ENCODE measurements at places on chromosomes 2 and 18.

- DNase-seq, result no peak
Measured at GRCh38 chr2:69021727-69022126, 8.7 kb downstream of the ANTXR1 start.

DNA sequence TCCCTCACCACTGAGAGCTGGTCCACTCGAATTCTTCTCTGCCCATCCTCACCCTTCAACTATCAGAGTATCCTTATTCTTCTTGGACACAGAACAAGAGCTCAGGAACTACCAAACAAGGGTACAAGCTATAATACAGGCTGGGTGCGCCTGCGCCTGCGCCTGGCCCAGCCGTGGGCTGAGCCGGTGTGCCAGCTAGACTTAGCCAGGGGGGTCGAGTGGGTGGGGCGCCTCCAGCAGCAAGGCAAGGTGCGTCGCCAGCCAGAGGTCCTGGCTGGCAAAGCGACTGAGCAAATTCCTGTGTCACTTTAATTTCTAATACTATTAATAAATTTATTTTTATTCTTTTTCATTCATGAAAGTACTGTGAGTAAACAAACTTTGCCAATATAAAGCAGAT, 1072.6 kb upstream of the PIK3C3 start:
- no peak for DNase-seq

- DNase-seq, result no peak
Measured at GRCh38 chr2:239277401-239278085, 123.3 kb downstream of the HDAC4 start.

- no peak for DNase-seq
Measured at GRCh38 chr18:79790996-79791972, 6.5 kb upstream of the KCNG2 start.

GRCh38 chr18:76349067-76349715, 145.9 kb downstream of the ZNF516 start:
- peak; percentile 35 for DNase-seq

- DNase-seq, result no peak
Measured at GRCh38 chr2:241031436-241032165, 33.2 kb downstream of the SNED1 start.

GRCh38 chr2:25445464-25445863, 103.7 kb upstream of the DNMT3A start:
- no peak for DNase-seq

- DNase-seq, result no peak
Measured at GRCh38 chr2:208872591-208872990, 466.0 kb downstream of the PTH2R start.

DNA sequence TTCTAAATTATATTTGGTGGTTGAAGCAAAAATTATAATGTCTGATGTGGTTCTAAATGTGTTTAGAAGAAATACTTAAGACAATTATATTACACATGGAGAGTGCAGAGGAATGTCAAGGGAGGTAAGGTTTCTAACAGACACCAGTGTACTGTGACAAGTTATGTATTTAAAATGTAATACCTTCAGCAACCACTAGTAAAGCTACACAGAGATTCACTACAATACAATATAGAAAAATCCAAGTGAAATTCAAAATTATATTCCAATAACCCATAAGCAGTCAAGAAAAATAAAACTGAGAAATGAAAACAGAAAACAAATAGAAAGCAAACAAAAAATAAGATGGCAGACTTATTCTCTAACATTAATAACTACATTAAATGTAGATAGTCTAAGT, 249.5 kb upstream of the KLHL14 start:
- DNase-seq, result no peak

- DNase-seq, result no peak
Measured at GRCh38 chr2:62201307-62201706, 5.4 kb downstream of the B3GNT2 start.

DNA sequence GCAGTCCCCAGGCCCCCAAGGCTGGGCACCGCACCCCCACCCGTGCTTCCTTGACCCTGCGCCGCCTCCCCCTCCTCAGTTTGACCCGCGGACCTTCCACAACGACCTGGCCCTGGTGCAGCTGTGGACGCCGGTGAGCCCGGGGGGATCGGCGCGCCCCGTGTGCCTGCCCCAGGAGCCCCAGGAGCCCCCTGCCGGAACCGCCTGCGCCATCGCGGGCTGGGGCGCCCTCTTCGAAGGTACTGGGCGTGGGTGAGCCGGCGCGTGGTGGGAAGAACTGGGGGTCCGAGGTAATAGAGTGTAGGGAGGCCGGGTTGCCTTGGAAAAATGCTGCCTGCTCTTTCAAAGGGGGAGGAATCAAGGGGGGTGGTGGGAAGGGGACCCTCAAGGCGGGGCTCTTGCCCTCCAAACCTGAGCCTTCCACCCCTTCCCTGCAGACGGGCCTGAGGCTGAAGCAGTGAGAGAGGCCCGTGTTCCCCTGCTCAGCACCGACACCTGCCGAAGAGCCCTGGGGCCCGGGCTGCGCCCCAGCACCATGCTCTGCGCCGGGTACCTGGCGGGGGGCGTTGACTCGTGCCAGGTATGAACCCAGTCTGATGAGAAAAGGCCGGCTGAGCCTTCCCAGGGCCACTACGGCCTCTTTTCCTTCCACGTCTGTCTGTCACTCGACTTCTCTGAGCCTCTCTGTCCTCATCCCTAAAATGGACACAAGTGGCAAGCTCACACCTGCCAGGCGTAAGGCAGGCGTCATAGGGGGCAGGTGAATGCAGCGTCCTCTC, 2.6 kb downstream of the PRSS56 start:
- no peak for DNase-seq

GRCh38 chr2:71477231-71477691, 23.9 kb downstream of the DYSF start:
- no peak for DNase-seq

GRCh38 chr2:213723707-213724106, 439.4 kb downstream of the SPAG16 start:
- no peak for DNase-seq

GRCh38 chr18:9790261-9790660, 82.2 kb downstream of the RAB31 start:
- DNase-seq, result no peak

DNA sequence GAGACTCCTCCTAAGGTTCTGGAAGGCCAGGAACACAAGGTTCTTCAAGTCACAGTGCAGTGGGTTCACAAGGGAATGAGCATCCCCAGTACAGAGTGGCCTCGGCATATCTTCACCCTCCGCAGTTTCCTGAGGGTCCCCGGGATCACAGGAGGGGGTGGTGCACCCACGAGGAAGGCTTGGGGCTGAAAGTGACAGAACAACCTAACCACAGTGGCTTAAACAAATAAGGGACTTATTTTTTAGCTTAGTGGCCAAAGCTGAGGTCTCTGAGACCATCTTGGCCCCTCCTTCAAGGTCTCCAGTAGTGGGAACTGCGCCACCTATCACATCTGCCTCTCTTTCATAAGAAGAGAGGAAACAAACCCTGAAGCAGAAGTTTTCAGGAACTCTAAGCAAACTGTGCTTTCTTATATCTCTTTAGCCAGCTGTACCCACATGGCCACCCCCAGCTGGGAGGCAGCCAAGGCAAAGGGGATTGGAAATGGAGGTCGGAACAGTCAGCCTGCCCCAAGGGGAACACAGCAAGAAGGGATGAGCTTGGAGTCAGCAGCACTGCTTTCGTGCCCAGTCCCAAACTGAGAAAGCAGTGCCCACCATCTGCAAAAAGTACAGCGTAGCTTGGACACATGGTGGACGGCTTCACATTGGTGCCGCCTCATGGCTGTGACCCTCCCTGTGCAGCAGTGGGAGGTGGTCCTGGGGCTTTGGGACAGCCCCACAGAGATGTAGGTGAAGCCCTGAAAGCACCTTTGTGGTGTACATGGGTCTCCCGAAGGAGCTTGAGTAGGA, 260.0 kb upstream of the ID2 start:
- no peak for DNase-seq

GRCh38 chr2:212520340-212520739, 18.3 kb downstream of the ERBB4 start:
- DNase-seq, result no peak

- no peak for DNase-seq
Measured at GRCh38 chr18:1846640-1847039, 724.7 kb downstream of the METTL4 start.

- DNase-seq, result no peak
Measured at GRCh38 chr2:241391892-241392665, 36.0 kb downstream of the FARP2 start.

- DNase-seq, result no peak
Measured at GRCh38 chr2:164836907-164837306, 4.7 kb downstream of the COBLL1 start.

DNA sequence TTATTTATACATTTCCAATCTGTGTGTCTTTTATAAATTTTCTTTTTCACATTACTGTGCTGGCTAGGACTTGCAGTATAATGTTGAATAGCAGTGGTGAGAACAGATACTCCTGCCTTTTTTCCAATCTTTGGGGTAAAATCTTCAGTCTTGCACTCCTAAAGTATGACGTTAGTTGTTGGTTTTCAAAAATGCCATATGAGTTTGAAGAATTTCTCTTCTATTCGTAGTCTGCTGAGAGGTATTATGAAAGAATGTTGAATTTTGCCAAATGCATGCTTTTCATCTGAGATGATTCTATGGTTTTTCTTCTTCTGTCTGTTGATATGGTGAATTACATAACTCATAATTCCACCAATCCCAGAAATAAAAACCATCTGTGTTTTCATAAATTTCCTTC, 335.3 kb upstream of the CHST9 start:
- no peak for DNase-seq

DNA sequence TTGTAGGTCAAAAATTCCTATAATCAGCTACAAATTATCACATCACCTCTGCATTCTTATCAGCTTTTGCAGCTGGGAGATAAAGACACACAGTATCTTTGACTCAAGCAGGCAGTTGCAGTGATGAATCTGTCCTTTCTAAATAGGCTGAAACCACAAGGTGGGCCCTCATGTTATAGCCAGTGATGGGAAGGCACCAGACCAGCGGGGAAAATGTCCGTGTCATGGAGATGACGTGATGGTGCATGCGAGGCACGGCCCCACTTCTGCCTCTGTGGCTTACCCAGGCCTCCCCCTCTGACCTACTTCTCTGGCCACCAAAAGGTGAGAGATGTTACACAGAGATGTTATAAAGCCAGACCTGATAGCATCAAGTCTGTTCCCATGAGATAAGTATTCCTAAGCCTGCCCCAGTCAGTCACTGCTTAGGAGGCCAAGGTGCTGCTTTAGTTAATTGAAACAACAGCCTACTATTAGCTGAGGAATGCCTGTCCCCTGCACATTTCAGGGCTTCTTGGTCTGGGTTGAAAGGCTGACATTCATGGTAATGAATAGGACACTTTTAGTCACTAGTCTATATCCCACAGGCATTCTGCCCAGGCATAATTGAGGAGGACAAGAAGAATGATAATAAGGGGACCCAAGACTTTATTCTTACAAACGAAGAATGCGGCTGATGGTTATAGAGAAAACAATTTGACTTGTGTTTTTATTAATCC, 327.9 kb downstream of the LPIN1 start:
- DNase-seq, result no peak

- DNase-seq, result no peak
Measured at GRCh38 chr18:78836838-78837237, 142.8 kb upstream of the SALL3 start.

DNA sequence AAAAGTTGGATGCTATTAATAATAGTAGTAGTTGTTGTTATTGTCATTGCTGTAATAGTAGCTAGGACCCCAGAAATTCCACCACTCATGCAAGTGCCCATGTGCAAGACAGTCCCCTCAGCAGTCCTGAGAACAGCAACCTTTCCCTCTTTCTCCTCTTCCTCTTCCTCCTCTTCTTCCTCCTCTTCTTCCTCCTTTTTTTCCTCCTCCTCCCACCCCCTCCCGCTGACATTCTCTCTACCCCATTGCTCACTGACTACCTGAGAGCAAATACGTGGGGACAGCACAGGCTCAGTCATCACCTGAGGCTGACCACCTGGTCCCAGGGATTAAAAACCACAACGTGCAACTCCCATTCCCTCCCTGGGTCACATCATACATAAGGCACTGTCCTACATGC, 41.8 kb downstream of the SMAD7 start:
- no peak for DNase-seq

DNA sequence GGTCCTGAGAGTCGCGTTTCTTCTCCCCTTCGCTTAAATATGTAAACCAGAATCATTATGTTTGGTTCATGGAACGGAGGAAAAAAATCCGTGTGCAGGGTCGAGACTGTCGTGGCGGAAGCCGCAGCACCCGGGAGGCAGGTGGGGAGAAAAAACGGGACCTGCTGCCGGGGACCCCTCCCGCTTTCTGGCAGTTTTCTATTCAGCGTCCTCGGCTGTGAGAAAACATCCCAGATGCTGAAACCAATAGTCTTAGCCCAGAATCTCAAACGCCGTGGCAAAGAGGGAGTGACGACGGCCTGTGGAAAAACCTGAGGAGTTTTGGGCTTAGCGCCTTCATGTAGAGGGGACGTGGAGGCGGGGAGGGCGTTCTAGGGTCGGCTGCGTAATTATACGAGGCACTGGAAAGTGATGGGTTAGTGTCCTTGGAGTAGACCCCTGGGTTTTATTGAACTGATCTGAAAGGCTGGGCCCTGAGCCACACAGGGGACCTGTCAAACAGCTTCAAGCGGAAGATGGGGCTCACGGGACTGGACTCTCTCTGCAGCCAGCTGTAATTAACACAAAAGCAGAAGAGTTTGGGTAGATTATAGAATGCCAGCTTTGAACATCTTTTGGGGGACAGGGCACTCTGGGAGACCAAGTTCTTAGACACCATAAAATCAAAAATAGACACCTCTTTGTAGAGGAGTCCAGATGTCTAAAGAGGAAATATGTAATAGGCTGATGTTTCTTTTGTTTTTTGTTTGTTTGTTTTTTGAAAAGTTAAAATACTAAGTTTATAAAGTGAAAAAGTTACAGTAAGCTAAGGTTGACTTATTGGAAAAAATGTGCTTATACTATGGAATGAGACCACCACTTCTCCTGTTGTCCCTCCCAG, 834 bp upstream of the BUB1 start:
- DNase-seq, result no peak

GRCh38 chr18:57834616-57835015, 31.5 kb upstream of the ATP8B1 start:
- DNase-seq, result no peak

DNA sequence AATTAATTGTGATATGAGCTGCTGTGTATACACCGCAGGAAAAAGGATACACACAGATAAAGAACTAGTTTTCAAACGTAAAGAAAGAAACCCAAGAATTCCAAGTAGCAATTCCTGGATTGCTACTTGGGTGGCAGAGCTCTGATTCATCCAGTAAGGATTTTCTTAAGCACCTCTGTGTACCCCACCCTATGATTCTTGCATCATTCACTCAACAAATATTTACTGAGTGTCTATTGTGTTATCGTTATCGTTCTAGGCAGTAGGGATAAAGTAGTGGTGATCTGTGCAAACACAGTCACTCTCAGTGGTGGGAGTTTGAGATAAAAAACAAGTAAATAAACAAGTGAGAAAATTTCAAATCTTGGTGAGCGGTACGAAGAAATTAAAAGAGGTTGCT, 4.9 kb upstream of the TMEM200C start:
- DNase-seq, result no peak

All from stimulated activated CD4-positive, alpha-beta T cell treated with anti-CD3 and anti-CD28 coated beads, TNF-alpha, amount 100 ng/mL, for 24 hours (primary cell).